HAP-1 (cell line): ENCODE measurements at places on chromosomes 11 and 22.

DNA sequence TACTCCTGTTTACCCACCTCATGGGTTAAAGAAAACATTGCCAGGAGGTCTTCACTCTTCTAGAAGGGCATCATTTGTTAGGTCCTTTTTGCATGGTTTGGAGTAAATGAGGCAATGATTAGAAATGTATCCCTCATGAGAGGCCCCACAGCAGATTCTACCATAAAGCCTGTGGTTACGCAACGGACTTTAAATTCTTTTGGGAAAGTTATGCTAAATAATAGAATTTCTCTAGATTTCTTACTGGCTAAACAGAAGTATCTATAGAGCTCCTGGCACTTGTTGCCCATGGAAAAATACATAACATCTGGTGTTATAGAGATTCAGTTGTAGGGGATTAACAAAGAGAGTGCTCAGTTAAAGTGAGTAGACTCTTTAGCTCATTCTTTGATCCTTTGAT lies 15.1 kb upstream of the ATXN10 start:
- DNase-seq = no peak

- DNase-seq = no peak
These were observed 399.4 kb downstream of the LUZP2 start for GRCh38 chr11:24896118-24896835.

- no peak for DNase-seq
These were observed 81.3 kb upstream of the CADM1 start for GRCh38 chr11:115585361-115586024.

DNA sequence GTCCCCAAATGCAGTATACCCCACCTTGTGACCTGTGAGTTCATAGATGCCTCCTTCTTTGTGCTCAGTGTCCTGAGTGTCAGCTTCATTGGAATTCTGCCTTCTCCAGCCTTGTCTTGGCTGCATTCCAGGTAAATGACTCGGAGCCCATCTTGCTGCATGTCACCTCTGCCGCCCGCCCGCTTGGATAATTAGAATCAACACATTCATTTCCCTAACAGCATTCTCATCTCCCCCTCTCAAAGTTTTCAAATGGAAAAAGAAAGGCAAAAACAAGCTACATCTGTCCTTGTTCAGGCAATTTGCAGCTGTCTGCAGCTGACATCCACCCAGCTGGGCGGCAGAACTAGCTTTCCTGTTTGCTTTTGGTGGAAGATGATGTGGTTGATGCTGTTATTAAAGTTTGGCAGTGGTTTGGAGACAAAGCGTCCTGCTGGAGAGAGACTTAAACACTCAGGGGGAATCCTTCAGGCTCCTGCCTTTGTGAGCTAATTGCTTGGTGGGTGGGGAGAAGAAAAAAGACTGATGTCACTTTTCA lies 198.8 kb upstream of the SEZ6L start:
- no peak for DNase-seq

- no peak for DNase-seq
These were observed 4.2 kb upstream of the SCARF2 start for GRCh38 chr22:20441631-20442484.

DNA sequence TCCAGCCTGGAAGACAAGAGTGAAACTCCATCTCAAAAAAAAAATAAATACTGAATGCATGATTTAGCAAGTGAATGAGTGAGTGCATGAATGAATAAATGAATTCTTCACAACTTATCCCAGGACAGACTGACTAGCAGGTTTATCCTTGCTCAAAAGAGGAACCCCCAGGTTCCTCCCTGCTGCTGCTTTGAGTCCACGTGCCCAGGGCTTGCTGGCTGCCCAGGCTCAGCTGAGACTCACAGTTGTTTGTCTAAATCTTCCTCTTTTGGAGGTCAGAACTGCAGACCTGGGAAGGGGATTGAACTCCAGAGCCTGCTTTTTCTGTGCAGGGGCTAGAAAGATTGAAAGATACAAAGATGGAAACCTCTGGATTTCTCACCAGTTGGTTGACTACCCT lies 117.4 kb upstream of the TMEM45B start:
- DNase-seq = no peak

GRCh38 chr11:10785146-10785474 lies 23.6 kb downstream of the EIF4G2 start:
- no peak for DNase-seq

GRCh38 chr22:45754822-45755221 lies 83.2 kb downstream of the ATXN10 start:
- DNase-seq = no peak

DNA sequence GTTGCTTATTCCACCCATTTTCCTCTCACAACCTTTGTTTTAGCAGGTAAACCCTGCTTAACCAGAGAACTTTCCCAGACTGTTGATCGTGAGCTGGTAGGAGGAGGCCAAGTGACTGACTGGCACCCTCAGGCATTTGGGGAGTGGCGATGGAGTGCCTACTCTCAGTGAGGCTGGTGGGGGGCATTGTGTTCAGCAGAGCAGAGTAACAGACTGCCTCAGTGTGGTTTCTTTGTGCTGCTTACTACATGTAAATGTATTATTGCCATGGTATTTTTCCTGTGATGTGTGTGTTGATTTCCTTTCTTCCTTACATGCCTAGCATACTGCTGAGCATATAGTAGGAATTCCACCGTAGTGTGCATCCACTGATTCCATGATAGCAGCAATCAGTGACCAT lies 2.6 kb downstream of the MARK2 start:
- DNase-seq = no peak

DNA sequence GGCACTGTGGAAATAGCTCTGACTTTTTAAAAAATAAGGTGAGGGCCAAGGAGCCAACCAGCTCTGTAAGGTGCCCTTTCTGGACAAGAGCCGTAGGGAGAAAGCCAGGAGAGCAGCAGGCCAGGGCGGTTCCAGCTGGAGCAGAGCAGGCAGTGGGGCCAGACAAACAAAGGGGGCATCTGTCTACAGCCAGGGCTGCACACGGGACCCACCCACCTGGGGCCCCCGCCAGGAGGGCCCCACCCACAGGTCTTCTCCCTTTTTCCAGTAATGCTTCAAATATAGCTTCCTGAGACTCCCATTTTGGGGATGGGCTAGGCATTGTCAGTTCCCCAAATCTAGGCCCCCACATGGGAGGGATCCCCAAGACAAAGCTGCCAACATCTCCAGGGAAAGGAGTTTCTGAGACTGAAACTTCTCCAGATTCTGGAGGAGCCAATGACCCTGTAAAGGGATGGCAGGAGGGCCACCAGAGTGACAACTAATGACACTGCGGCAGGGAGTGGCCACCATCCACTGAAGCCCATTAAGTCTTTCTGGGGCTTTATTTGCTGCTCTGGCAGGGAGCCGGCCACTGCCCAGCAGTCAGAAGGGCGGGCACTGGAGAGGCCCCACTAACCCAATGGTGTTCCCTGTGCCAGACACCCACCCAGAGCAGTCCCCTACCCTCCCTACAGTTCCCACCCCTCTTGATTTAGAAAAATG lies 1.9 kb downstream of the ZFTA start:
- no peak for DNase-seq

GRCh38 chr22:44029069-44029468 lies 5.0 kb downstream of the PARVB start:
- no peak for DNase-seq

DNA sequence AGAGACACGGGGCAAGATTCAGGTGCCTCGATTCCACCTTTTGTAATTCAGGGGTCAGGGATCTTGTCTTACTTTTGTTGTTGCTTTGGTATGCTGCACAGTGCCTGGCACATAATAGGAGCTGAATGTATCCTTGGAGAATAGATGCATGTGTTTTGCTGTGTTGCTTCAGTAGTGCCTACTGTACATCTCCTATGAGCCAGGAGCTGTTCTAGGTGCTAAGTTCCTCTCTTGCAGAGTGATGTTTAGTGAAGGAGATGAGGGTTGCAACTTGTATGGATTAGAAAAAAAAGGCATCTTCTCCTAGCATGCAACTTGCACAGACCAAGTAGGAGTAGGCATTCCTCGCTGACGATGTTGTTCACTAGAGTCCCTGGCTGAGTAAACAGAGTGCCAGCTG lies 555.4 kb downstream of the NTM start:
- DNase-seq = no peak

- DNase-seq = no peak
These were observed 21.0 kb upstream of the PPP6R3 start for GRCh38 chr11:68439355-68440065.
